Peyer's patch (tissue), 4 donors: ENCODE measurements at places on chromosomes 6 and 20.

DNA sequence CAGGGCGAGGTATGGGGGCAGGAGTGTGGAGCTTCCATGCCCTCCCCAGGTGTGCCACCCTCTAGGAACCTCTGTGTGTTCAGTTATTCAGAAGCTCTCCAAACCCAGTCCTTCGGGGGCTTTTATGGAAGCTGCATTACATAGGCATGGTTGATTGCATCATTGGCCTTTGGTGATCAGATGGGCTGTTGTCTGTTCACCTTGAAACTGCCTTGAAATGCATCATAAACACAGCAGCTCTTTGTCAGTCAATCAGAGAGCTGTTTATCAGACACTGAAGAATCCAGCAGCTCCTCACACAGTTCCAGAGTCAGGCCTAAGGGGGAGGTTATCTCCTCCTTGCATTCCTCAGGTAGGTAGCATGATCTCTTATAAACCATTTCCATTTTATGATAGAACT lies 62.4 kb downstream of the E2F3 start:
- no peak for DNase-seq

GRCh38 chr6:142326540-142326939 lies 24.7 kb downstream of the ADGRG6 start:
- DNase-seq, result no peak

DNA sequence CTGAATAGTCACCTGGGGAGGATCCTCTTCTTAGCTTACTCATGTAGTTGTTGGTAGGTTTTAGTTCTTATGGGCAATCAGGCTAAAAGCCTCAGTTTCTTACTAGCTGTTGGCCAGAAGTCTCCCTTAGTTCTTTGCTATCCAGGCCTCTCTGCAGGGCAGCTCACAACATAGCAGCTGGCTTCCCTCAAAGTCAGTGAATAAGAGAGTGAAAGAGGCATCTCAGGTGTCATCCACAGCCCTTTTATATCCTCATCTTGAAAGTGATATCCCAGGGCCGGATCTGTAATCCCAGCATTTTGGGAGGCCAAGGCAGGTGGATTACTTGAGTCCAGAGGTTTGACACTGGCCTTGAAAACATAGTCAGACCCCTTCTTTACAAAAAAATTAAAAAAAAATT lies 42.1 kb upstream of the FOXA2 start:
- DNase-seq, result no peak

DNA sequence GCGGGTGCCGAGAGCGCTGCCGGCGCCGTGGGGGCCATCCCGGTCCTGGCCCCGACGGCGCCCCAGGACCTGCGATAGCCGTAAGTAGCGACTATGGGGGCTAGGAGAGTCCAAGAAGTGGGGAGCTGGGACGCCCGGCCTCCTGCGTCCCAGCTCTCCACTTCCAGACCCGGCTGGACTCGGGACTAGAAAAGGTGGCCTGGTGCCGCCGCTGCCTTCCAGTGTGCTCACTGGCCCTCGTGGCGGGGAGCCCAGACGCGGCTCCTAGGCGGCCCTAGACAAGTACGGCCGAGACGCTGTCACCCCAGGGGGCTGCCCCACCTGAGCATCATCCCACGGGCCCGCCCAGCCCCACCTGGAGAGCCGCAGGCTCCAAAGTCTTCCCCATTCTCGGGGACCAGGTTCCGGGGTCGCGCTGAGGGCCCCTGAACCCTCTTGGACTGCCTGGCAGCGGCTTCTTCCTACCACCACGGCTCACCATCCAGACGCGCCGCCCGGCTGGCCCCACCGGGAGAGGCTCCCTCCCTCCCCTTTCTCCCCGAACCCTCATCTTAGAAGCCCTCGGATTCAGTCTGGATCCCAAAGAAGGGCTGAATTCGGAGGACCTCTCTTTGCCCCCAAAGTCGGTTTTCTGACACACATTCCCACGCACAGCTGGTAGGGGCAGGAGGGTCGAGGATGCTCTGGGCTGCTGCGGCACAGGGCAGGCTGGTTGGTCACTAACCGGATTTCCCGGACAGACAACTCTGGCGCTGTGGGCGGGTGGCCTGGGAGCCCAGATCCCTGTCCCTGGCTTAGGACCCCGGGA lies 870 bp upstream of the MDFI start:
- no peak for DNase-seq

GRCh38 chr6:135438907-135439535 lies 58.5 kb downstream of the AHI1 start:
- no peak for DNase-seq

DNA sequence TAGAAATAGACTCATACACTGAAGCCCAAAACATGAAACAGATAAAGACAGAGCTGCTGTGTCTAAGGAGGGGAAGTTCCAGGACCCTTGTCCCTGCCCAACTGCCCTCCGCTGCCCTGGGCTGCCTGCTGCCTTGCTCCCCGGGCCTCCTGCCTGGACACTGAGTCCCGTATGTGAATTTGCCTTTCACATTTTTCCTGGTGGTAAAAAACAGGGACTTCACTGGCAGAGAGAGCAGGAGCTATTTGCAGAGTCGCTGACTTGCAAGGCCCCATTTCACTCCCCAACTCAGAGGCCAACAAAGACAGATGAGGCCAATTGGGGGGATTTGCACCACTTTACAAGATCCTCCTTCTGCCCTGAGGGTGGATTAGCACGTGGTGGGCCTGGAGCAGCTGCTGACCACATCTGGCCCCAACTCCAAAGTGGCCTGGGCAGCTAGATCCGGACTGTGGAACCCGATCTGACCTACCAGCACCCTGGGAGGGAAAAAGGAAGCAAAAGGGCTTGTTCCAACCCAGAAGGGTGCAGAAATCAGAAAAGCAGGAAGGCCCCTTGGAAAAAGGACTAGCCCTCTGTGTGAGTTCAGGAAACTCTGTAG lies 61.4 kb downstream of the NOL4L start:
- DNase-seq, result peak; percentile 25

DNA sequence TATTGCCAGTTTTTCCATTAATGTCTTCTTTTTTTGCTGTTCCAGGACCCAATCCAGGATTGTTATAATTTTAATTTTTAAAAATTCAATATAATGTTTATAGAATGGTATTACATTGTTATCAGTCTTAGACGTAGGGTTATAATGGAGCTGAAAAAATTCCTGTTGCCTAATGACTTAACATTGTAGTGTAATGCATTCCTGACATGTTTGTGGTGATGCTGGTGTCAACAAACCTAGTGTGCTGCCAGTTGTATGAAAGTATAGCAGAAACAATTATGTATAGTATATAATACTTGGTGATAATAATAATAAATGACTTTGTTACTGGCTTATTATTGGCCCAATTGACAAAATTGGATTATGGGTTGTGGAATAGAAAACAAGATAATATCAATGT lies 30.4 kb downstream of the KIZ start:
- DNase-seq, result no peak

GRCh38 chr6:154928325-154928922 lies 66.7 kb upstream of the TIAM2 start:
- DNase-seq, result peak; percentile 81

- DNase-seq, result no peak
These were observed 142.5 kb upstream of the HDDC2 start for GRCh38 chr6:125444006-125444923.

- no peak for DNase-seq
These were observed 64.9 kb upstream of the NUP153 start for GRCh38 chr6:17771609-17772008.

DNA sequence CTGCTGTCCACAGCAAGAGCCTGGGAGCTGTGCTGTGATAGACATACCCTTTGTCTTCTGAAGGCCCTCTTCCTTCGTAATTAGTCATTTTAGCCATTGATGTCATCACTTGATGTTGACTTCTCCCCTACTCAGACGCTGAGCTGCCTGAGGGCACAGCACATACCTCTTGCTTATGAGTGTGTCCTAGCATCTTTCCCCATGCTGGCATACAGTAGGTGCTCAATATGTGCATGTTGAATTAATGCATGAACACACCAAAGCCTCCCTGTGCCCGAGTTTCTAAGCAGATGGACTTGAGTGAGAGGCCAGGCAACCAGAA lies 35.8 kb upstream of the FAM83D start:
- no peak for DNase-seq

- no peak for DNase-seq
These were observed at the start of gene EYA4 for GRCh38 chr6:133241086-133241900. Gene EYA4, plus strand, starts transcription at chr6:133241357. Its CDS starts 33,424 bp downstream, at chr6:133274781.

- DNase-seq, result no peak
These were observed 38.4 kb downstream of the LRRC1 start for GRCh38 chr6:53833155-53833554.

DNA sequence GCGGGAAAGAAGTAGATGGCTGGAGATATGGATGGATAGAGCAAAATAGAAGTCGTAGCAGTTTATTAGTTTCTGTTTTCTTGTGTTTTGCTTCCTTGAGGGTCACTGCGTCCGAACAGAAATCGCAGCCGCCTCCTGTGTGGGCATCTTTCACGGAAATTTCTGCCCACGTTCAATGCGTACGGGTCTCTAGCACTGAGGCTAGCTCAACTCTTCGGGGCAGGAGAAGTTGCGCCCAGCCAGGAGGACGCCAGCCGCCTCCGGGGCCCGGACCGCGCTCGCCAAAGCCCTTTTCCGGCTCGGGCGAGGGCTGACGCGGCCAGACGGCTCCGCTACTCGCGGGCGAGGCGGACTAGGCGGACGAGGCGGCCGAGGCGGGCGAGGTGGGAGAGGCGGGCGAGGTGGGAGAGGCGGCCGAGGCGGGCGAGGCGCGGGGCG lies 814 bp downstream of the TFAP2B start:
- DNase-seq, result no peak

DNA sequence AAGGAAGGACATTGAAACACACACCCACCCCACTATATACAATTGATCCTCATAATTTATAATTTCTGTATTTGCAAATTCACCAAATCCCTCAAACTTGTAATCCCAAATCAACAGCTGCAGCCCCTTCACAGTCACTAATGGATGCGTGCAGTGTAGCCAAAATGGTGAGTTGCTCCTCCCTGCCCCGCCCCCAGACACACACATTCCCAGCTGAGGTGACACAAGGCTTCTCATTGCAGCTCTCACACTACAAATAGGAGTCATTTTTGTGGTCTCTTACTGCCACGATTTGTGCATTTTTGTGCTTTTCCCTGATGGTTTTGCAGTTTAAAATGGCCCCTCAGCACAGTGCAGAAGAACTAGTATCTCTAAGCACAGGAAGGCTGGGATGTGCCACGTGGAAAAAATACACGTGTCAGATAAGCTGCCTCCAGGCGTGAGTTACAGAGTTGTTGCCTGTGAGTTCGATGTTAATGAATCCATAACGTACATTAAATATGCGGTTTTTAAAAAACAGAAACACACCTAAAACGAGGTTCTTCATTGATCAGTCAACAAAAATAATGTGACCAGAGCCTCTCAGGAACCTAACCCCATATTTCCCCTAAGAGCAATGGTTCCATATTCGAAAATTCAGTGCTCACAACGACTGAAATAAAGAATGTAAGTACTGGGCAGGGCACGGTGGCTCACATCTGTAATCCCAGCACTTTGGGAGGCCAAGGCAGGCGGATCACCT lies 8.2 kb downstream of the ATP9A start:
- no peak for DNase-seq

DNA sequence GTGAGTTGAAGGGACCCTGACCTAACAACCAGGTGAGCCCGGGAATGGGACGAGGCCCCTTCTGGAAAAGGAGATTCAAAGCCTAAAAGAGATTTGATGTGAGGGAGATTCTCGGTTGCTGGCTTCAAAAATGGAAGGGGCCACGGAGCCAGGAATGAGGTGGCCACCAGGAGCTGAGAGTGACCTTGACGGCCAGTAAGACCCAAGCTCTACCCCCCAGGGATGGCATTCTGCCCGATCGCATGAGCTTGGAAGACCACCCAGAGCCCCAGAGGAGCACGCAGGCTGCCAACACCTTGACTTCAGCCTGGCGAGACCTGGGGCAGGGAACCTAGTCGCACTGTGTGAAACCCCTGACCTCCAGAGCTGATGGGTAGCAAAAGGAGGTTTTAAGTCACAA lies 163.9 kb downstream of the BMP7 start:
- no peak for DNase-seq

GRCh38 chr6:137119196-137120104 lies 54.0 kb downstream of the IL22RA2 start:
- peak; percentile 62 for DNase-seq

DNA sequence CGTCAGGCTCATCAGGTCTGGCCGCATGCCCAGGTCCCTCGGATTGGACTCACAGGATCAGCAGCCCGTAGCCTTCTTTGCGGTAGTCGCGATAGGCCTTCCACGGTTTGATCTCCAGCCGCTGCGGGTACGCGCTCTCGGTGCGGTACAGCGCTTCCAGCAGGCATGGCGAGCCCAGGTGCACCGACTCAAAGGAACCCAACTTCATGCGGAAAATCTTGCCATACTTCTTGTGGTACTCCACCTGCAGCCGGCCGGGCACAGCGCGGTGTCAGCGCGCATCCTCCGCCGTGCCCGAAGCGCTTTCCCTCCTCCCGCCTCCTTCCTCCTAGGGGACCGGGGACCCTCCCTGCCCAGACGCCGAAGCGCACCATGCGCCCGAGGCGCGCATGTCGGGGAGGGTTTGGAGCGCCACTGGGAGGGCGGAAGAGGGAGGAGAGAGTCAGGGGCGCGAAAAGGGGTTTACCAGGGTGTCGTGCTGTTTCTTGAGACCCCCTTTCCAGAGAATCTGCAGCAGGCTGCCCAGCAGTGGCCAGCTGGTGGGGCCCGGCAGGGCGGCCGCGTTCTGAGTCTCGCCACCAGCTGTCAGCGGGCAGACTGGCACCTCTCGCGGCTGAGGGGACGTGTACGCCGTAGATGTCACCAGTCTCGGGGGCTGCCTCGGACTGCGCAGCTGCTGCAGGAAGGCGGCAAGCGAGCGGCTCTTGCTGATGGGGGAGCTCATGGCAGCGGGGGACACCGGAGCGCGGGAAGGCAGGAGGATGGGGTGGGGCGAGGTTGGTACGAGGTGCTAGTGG lies 732 bp downstream of the CYP24A1 start:
- DNase-seq, result no peak

GRCh38 chr6:144897441-144897921 lies 612.3 kb downstream of the UTRN start:
- DNase-seq, result no peak

- no peak for DNase-seq
These were observed 203.4 kb downstream of the TTLL2 start for GRCh38 chr6:167528239-167528638.

DNA sequence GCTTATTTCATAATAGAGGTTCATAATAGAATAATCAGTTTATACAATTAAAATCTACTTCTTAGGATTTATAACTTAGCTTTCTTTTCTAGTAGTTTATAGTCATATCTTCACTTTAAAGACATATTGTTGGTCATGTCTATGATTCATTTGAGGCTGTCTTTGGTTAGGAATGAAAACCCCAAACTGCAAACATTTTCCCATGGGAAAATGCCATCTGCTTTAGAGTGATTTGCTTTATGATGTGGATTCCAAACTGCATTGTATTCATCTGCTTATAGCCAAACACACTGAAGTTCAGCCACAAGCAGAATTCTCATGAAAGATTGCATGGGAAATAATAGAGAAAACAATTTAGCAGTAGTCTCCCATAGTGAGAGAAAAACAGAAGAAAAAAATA lies 128.0 kb downstream of the RFPL4B start:
- no peak for DNase-seq

- DNase-seq, result no peak
These were observed 51.2 kb downstream of the CRYBG1 start for GRCh38 chr6:106411643-106412200.

GRCh38 chr20:9227896-9228615 lies 159.2 kb downstream of the PLCB4 start:
- no peak for DNase-seq
